Panc1 (cell line): ENCODE measurements at places on chromosomes 16 and 17.

GRCh38 chr17:22512057-22512456, 819.7 kb downstream of the KCNJ18 start:
- H3K27ac ChIP-seq: no peak overlapping the region
- DNase-seq: no peak
- no peaks in the 10 kb centered on the region for H3K36me3 ChIP-seq
- no peak overlapping the region for H3K4me3 ChIP-seq
- no peaks in the 10 kb centered on the region for H3K27me3 ChIP-seq

- H3K27me3 ChIP-seq: no peaks in the 10 kb centered on the region
Observed at GRCh38 chr17:58112970-58113631, 29.9 kb downstream of the DYNLL2 start.

DNA sequence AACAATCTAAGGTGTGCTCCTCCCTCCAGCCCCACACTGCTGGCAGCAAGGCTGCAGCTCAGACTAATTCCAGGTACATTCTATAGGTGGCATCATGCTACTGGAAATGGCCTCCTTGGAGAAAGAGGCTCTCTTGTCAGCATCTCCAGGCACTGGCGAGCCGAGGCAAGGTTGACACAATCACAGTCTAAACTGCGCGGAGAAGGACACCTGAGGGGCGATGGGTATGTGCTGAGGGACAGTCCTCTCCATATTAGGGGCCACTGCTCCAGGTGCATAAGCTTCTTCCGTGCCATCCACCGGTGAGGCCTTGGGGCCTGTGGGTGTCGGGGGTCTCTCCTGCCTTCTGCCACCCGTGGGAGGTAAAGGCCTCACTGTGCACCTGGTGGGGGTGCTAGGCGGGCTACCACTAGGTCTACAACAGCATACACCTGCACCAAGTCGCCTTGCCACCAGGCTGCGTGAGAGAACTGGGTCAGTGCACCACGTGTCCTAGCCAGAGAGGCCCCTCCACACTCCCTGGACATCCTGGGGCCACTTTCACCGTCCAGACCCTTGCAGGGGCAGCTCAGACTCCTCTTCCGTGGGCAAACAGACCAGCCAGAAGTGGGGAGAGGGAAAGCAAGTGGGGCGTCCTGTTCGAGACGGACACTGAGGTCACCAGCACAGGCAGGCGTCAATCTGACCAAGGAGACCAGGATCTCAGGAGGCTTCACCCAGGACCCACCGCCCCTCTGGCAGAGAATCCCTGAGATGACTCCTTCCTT, 12.1 kb upstream of the CBX8 start:
- DNase-seq: no peak
- H3K4me3 ChIP-seq: no peak overlapping the region
- peaks cover 28% of the 10 kb centered on the region for H3K4me1 ChIP-seq
- no peaks in the 10 kb centered on the region for H3K36me3 ChIP-seq
- peaks cover 4% of the 10 kb centered on the region; the same call in 1 of the 2 replicates for H3K27me3 ChIP-seq

GRCh38 chr17:40415390-40415789, 2.3 kb downstream of the TOP2A start:
- H3K4me1 ChIP-seq: peaks cover 18% of the 10 kb centered on the region
- H3K4me3 ChIP-seq: peak overlapping the region; percentile 83
- H3K27ac ChIP-seq: peak overlapping the region; percentile 95
- H3K36me3 ChIP-seq: peaks cover 45% of the 10 kb centered on the region

DNA sequence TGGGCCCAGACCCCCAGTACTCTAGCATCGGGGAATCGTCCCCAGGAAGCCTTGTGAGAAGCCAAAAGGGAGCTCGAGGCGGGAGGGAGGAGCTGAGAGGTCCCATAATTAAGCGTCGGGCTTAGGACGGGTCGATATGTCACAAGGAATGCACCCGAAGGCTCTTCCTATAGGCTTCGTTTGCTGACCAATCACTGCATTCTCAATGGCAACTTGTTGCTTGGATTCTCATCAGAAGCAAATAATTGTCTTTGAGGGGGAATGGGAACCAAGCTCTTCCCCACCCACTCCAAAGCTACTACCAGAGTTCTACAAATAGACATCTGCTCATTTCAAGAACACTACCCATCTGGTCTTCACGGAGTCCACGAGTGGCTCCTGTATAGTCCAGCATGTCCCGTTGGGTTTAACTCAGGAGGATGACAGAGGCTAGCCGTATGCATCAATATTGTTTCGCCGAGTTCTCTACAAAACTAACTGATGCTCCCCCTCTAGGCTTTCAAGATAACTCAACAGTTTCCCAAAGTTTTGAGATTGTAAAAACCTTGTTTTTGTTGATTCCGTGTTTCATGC, 628 bp upstream of the BLMH start:
- H3K27me3 ChIP-seq: no peaks in the 10 kb centered on the region
- peak overlapping the region; percentile 77 for H3K4me3 ChIP-seq
- peaks cover 11% of the 10 kb centered on the region for H3K36me3 ChIP-seq
- H3K4me1 ChIP-seq: peaks cover 11% of the 10 kb centered on the region

GRCh38 chr17:74233937-74234336, 20.6 kb downstream of the TTYH2 start:
- H3K36me3 ChIP-seq: no peaks in the 10 kb centered on the region
- no peaks in the 10 kb centered on the region for H3K4me1 ChIP-seq
- no peak overlapping the region for H3K27ac ChIP-seq
- no peak for DNase-seq
- H3K4me3 ChIP-seq: no peak overlapping the region

- H3K27ac ChIP-seq: no peak overlapping the region
- peaks cover 4% of the 10 kb centered on the region; the same call in 1 of the 2 replicates for H3K4me1 ChIP-seq
- H3K4me3 ChIP-seq: no peak overlapping the region
- no peaks in the 10 kb centered on the region for H3K27me3 ChIP-seq
- DNase-seq: no peak
Observed at GRCh38 chr17:18959845-18960240, 7.9 kb downstream of the SLC5A10 start.

DNA sequence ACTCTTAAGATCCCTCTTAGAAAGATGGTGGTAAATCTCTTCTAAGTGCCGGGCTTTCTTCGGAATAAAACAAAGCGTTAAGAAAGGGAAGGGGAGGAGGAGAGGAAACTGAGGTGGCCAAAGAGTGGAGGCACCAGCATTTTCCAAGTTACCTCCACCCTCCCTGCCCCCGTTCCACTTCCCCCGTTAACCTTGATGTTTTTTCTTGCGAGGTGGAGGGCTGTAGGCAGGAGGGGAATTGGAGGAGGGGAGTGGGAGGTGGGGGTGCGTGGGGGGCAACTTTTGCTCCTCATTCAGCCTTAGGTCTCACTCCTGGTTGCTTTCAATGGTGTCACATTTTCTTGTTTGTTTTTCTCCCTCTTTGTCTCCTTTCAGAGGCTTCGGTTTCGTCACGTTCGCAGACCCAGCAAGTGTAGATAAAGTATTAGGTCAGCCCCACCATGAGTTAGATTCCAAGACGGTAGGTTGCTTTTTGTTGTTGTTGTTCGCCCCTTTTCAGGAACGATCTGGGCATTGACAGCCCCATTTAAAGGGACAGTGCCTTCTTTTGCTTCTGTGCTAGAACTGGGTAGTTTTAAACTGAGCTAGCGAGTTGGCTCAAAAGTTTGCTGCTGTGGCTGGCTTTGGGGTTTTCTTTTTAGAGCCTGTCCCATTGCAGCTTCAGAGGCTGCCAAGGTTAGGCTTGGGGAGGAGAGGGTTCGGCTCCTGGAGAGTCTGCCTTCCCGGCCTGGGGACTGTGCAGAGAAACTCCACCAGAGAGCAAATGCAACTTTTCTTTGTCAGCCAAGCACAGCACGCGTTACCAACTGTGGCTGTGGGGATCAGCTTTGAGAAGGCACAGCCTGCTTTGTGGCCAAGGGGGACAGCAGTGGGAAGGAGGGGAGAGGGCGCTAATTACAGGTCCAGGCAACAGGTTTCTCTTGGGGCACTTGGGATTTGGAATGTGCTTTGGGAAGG, 1.9 kb downstream of the MSI2 start:
- peak overlapping the region; percentile 57 for H3K4me3 ChIP-seq
- peaks cover 5% of the 10 kb centered on the region; the same call in 1 of the 2 replicates for H3K36me3 ChIP-seq
- peaks cover 11% of the 10 kb centered on the region; the same call in 1 of the 2 replicates for H3K4me1 ChIP-seq
- DNase-seq: no peak

DNA sequence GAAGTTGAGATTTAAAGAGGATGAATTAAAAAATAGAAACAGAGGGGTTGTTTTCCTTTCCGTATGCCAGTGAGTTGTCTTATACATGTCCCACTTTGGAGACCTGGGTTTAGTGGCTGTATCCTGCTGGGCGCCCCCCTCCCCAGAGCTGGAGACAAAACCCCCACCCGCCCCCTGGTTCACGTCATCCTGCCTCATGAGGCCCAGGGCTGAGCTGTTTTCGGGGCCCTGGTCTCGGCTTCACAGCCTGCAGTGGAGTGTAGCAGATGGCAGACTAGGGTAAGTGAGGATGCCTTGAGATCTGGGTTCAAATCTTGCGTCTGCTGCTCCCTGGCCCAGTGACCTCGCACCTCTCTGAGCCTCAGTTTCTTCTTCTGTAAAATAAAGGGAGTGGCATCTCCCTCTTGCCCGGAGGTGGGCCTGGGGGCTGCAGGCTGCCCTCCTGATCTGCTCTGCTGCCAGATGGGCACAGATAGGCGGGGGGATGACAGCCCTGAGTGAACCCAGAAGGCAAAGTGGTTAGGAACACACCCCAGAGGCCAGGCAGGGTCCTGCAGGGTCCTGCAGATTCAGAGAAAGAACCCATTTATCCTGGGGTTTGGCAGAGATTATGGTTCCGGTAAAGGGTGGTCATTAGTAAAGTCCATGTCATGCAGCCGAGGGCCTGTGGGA, 45.1 kb downstream of the SOCS3 start:
- H3K27ac ChIP-seq: peak overlapping the region; percentile 85
- DNase-seq: no peak
- H3K4me1 ChIP-seq: peaks cover 46% of the 10 kb centered on the region

GRCh38 chr16:53712065-53712464, 8.1 kb downstream of the FTO start:
- peaks cover 5% of the 10 kb centered on the region; the same call in 1 of the 2 replicates for H3K4me1 ChIP-seq
- DNase-seq: no peak
- H3K27me3 ChIP-seq: no peaks in the 10 kb centered on the region
- no peak overlapping the region for H3K27ac ChIP-seq
- no peaks in the 10 kb centered on the region for H3K36me3 ChIP-seq

GRCh38 chr16:57876210-57876609, 73.9 kb upstream of the KIFC3 start:
- H3K4me3 ChIP-seq: no peak overlapping the region
- H3K4me1 ChIP-seq: no peaks in the 10 kb centered on the region

GRCh38 chr16:72739577-72739976, 308.4 kb downstream of the ZFHX3 start:
- H3K27ac ChIP-seq: no peak overlapping the region
- no peaks in the 10 kb centered on the region for H3K27me3 ChIP-seq
- DNase-seq: no peak
- no peak overlapping the region for H3K4me3 ChIP-seq
- no peaks in the 10 kb centered on the region for H3K36me3 ChIP-seq

DNA sequence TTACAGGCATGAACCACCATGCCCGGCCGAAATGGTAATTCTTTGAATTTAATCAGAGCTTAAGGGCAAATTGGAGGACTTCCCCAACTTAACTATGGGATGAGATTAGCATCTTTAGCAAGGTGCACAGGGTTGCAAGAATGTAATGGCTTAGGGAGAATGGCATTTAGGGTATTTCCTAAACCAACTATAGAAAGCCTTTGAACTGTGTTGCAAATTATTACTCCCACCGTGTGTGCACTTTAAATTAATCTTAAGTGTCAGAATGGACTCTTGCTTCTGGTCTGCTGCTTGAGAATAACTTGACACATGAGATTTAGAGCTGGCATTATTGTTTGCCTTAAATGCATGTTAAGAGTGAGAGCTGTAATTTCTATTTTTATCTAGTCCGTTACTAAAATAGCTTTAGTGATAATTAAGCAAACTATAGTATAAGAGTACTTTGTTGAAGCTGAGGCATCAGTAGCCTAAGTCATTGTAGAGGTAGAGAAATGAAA, 59.8 kb downstream of the TUBD1 start:
- peak overlapping the region; percentile 100 for H3K27ac ChIP-seq
- peaks cover 75% of the 10 kb centered on the region for H3K4me1 ChIP-seq
- H3K36me3 ChIP-seq: no peaks in the 10 kb centered on the region
- no peaks in the 10 kb centered on the region for H3K27me3 ChIP-seq

GRCh38 chr17:64264891-64265290, 1.8 kb upstream of the TEX2 start:
- peaks cover 2% of the 10 kb centered on the region; the same call in 1 of the 2 replicates for H3K36me3 ChIP-seq
- DNase-seq: no peak
- H3K4me1 ChIP-seq: peaks cover 4% of the 10 kb centered on the region
- no peaks in the 10 kb centered on the region for H3K27me3 ChIP-seq

DNA sequence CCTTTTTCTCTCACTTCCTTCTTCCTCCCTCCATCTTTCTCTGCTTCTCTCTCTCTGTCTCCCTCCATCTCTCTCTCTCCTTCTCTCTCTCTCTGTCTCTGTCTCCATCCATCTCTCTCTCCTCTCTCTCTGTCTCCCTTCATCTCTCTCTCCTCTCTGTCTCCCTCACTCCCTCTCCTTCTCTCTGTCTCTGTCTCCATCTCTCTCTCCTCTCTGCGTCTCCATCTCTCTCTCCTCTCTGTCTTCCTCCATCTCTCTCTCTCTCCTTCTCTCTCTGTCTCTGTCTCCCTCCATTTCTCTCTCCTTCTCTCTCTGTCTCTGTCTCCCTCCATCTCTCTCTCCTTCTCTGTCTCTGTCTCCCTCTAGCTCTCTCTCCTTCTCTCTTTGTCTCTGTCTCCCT, 194.1 kb downstream of the GSG1L start:
- no peak for DNase-seq
- H3K27ac ChIP-seq: no peak overlapping the region
- H3K4me3 ChIP-seq: no peak overlapping the region
- H3K27me3 ChIP-seq: peaks cover 3% of the 10 kb centered on the region; the same call in 1 of the 2 replicates

- DNase-seq: no peak
- peaks cover 6% of the 10 kb centered on the region for H3K4me1 ChIP-seq
- H3K27me3 ChIP-seq: no peaks in the 10 kb centered on the region
- H3K27ac ChIP-seq: no peak overlapping the region
- H3K4me3 ChIP-seq: no peak overlapping the region
Observed at GRCh38 chr16:85227084-85227945, 115.0 kb upstream of the CIBAR2 start.

DNA sequence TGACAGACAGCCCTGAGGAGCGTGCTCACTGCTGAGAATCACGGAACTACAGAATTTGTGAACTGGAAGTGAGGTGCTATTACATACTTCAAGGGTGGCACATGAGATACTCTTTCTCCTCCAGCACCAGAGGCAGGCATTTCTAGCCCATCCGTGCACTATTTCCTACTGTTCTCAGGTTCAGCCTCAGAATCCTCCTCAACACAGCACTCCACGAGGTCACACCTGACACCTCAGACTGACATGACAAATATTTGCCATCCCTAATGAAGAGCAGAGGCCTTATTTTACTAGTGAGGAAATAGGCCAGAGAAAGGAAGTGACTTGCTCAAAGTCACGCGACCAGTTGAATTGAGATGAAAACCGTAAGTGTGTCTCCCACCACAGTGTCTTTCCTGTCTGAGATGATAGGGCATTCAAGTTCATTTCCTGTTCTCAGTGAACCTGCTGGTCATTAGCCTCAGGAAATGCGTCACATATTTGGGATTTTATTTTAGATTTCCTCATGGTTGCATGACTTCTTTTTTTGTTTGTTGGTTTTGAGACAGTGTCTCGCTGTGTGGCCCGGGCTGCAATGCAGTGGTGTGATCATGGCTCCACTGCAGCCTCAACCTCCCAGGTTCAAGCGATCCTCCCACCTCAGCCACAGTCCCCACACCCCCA, 23.6 kb downstream of the SEZ6 start:
- H3K4me1 ChIP-seq: no peaks in the 10 kb centered on the region
- DNase-seq: no peak
- no peak overlapping the region for H3K27ac ChIP-seq
- no peak overlapping the region for H3K4me3 ChIP-seq

GRCh38 chr16:24670623-24671454, 58.6 kb upstream of the TNRC6A start:
- no peaks in the 10 kb centered on the region for H3K27me3 ChIP-seq
- peak overlapping the region; percentile 3; the same call in 1 of the 2 replicates for H3K4me3 ChIP-seq
- H3K27ac ChIP-seq: peak overlapping the region; percentile 80
